HepG2 (cell line): ENCODE measurements at places on chromosomes 3 and 15. TPM values are rescaled to one million over a fixed set of nuclear protein-coding genes. Genes with fewer than 3 reads are reported as not detected.

DNA sequence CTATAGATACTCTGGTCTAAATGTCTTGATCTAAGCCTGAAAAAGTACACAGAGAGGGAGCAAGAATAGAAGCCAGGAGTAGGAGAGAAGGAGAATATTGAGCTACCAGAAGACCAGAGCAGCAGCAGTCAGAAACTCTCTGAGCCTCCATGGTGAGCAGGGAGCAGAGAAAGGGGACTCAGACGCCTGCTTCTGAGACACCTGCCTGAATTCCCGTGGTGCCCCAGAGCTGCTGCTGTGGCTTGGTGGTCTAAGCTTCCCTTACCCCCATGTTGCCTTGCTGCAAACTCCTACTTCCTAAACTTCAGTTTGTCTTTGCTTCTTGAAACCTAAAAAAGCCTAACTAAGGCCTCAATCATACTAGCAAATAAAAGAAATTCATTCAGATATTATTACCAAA is 94.9 kb upstream of the STRIT1 start:
- no peaks in the 10 kb centered on the region for H3K27me3 ChIP-seq
- H3K4me1 ChIP-seq: no peaks in the 10 kb centered on the region
- no peak overlapping the region for H3K4me3 ChIP-seq
- H3K36me3 ChIP-seq: no peaks in the 10 kb centered on the region
- DNase-seq: no peak

The ZNF860 gene
- total RNA-seq: 0.55 and 0.66 TPM in 2 replicates

GRCh38 chr3:158991146-158991705 is 189.4 kb downstream of the MFSD1 start:
- no peak for DNase-seq
- H3K4me3 ChIP-seq: no peak overlapping the region
- no peaks in the 10 kb centered on the region for H3K4me1 ChIP-seq
- no peaks in the 10 kb centered on the region for H3K27me3 ChIP-seq
- no peaks in the 10 kb centered on the region for H3K36me3 ChIP-seq

GRCh38 chr3:126130981-126131745 is 47.2 kb upstream of the SLC41A3 start:
- no peaks in the 10 kb centered on the region for H3K27me3 ChIP-seq
- H3K4me3 ChIP-seq: no peak overlapping the region
- H3K36me3 ChIP-seq: no peaks in the 10 kb centered on the region
- no peak for DNase-seq

DNA sequence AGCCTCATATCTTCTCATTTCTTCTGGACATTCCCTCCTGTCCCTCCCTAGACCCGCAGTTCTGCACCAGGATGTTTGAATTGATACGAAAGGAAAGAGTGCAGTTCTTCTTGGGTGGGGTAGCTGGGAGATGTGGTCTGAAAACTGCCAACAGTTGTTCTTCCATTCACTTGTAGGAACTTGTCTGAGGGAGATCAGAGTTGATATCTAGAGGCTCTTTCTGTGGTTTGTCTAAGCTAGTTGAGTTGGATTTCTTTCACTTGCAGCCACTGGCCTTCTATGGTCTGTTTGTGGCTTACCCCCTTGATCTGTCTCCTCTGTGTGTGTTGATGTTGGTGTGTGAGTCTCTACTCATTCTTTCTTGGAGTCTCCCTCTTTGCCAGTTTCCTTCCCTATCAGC is 42.5 kb upstream of the PIK3CB start:
- no peaks in the 10 kb centered on the region for H3K36me3 ChIP-seq
- peaks cover 37% of the 10 kb centered on the region for H3K4me1 ChIP-seq
- H3K27me3 ChIP-seq: no peaks in the 10 kb centered on the region
- H3K27ac ChIP-seq: no peak overlapping the region
- no peak overlapping the region for H3K4me3 ChIP-seq

The STAB1 gene
- 0.09 and 0.28 TPM in 2 replicates for total RNA-seq

DNA sequence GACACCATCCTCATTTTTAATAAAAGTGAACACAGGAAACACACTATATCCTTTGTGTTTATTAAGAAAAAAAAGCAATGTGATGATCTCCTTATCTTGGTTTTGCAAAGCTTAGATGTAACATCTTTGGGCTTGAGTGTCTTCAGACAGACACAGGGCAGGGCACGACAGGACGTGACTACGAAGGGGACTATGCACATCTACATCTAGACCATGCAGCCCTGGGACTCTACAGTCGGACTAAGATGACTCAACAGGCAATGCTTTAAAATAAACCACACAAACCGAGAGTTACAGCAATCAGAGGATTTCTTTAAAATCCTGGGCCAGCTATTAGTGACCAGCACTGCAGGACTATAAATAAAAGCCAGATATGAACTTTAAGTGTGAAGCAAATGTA is 22.8 kb upstream of the TM2D3 start:
- H3K27ac ChIP-seq: no peak overlapping the region
- H3K36me3 ChIP-seq: peaks cover 41% of the 10 kb centered on the region
- no peak overlapping the region for H3K4me3 ChIP-seq
- DNase-seq: no peak
- no peaks in the 10 kb centered on the region for H3K4me1 ChIP-seq

DNA sequence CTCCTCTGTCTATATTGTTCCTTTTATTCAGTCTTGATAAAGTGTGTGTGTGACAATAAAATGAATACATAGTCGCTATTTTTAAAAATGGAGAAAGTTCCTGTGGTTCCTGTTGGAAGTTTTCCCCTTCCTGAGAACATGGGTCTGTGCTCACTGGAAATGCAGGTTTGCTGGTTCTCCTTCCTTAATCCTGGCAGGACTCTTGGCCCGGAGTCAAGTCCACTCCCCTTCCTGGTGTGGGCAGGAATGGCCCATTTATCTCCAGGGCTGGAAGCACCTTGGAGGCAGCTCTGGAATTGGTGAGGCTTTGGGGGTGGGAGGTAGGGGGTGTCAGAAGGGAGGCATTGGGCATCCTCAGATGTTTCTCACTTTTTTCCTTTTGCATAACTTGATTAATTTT is 30.1 kb downstream of the FOXL2 start:
- H3K4me3 ChIP-seq: 0 out of 2 replicates have a peak overlapping the region, but pooled peaks have one; percentile 83
- no peaks in the 10 kb centered on the region for H3K36me3 ChIP-seq
- H3K27ac ChIP-seq: no peak overlapping the region
- DNase-seq: no peak
- peaks cover 23% of the 10 kb centered on the region for H3K4me1 ChIP-seq

GRCh38 chr3:59607656-59608055 is 557.8 kb upstream of the CFAP20DC start:
- H3K4me1 ChIP-seq: no peaks in the 10 kb centered on the region
- no peaks in the 10 kb centered on the region for H3K36me3 ChIP-seq
- H3K4me3 ChIP-seq: no peak overlapping the region
- no peak overlapping the region for H3K27ac ChIP-seq
- H3K27me3 ChIP-seq: no peaks in the 10 kb centered on the region

DNA sequence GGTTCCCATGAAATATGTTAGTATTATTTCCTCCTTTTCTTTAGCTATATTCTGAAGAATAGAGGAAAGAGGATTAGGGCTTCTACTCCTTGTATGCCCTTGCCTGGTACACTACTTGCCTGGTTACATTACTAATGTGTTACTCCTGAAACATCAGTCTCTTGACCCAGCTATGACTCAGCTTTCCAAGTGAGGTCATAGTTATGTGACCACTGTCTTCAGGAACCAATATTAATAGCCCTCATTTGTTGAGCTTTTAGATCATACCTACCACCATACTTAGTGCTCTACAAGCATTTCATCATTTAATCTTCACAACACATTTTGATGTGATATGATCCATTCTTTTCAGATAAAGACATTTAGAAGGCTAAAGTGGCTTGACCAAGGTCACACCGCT is 60.3 kb downstream of the CMSS1 start:
- peaks cover 45% of the 10 kb centered on the region for H3K4me1 ChIP-seq
- peak; percentile 67 for DNase-seq
- H3K36me3 ChIP-seq: no peaks in the 10 kb centered on the region
- H3K27me3 ChIP-seq: no peaks in the 10 kb centered on the region; the same call in 2 of the 3 replicates

The CLDN16 gene
- 0.21 and 0.24 TPM in 2 replicates for total RNA-seq

The GPR87 gene
- not detected in 2 replicates for total RNA-seq
